Activated naive CD8-positive, alpha-beta T cell treated with anti-CD3 and anti-CD28 coated beads for 36 hours (primary cell): ENCODE measurements at places on chromosomes 1 and 21. TPM values are rescaled to one million over a fixed set of nuclear protein-coding genes. Genes with fewer than 3 reads are reported as not detected.

VANGL2 gene
- total RNA-seq = 0.31 TPM

DNA sequence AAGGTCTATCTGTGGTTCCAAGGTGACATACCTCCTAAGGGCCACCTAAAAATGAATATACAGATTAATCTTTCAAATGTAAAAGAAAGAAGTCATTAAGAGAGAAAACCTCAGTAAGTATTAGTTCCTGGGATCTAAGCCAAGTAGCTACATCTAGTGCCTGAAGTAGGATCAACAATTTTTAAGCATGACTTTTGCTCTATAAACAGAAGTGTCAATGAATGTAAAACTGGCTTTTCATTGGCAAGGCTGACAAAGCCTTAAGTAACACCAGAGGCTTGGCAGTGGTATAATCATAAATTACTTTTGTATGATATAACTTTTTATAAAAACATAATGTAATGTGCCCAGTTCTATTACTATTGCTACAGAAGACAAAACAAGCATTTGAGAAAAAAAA lies 12.2 kb upstream of the ACADM start:
- DNase-seq = no peak

DNA sequence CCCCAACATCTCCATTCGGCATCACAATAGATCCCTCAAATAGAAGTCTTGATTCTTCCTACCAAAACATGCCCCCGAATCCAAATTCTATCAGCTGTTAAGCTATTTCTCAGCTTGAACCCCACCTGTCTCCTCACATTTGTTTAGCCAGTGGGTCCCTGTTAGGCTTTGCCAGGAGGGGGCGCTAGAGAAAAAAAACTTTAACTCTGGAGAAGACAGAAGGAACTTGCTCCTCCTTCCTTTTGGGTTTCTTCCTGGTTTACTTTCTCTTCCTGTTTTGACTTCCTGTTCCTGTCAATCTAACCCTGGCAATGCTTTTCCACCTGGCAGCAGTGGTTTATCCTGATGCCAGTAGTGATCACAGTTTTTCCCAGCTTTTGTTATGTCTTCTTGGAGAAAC lies 95.6 kb upstream of the KCNK1 start:
- peak; percentile 2 for DNase-seq

DNA sequence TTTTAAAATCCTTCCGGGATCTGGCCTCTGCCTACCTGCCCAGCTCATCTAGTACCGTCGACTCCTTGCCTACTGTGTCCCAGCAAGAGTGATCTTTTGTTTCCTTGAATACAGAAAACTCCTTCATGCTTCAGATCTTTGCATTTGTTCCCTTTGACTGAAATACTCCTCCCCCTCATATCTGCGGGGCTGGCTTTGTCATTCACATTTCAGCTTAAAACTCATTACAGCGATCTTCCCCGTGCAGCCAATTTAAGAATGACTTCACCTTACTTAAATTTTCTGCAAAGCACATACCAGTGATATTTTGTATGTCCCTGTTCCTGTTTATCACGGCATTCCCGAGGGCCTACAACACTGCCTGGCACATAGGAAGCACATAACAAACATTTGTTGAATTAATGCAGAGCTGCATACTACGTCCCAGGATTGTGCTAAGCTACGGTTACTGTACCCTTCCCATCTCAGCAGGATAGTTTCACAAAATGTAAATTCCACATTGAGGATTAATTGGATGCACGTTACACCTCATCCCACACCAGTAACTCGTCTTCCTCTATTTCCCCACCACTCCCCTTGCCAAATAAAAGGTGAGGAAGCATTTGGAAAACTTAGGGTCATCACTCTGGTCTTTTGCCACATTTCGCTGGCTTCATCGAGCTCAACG lies 837 bp upstream of the DESI2 start:
- no peak for DNase-seq

- no peak for DNase-seq
Measured at GRCh38 chr1:33393524-33393923, 37.4 kb downstream of the PHC2 start.

GRCh38 chr1:90712153-90712856 lies 4.8 kb downstream of the BARHL2 start:
- no peak for DNase-seq

DNA sequence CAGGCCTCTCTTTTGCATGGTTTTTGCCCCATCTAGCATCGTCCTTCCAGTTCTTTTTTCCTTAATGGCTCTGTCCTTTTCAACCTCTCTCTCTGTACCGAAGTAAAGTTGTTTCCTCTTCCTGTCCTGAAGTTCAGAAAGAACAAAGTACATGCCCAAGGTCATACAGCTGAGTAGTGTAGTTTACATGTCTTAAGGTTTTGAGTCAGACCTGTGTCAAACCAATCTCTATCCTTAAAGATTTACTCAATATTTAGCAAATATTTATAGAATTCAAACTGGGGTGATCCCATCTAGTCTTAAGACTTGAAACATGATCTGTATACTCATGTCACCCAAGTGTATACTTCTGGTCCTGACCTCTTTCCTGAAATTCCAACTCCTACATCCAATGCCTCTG lies 118.7 kb upstream of the SGIP1 start:
- no peak for DNase-seq

DNA sequence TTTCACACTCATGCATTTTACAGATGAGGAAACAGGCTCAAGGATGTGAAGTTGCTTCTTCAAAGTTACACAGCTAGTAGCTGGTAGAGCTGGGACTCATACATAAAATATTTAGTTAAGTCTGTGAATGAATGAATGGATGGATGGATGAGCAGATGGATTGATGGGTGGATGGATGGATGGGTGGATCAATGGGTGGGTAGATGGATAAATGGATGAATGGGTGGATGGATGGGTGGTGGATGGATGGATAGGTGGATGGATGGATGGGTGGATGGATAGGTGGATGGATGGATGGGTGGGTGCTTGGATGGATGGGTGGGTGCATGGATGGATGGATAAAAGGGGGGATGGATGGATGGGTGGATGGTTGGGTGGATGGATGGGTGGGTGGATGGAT lies 240.9 kb downstream of the GRIK3 start:
- no peak for DNase-seq

GRCh38 chr1:181443231-181443853 lies 40.0 kb upstream of the CACNA1E start:
- no peak for DNase-seq

SMYD3 gene
- total RNA-seq = 18.4 TPM

DNA sequence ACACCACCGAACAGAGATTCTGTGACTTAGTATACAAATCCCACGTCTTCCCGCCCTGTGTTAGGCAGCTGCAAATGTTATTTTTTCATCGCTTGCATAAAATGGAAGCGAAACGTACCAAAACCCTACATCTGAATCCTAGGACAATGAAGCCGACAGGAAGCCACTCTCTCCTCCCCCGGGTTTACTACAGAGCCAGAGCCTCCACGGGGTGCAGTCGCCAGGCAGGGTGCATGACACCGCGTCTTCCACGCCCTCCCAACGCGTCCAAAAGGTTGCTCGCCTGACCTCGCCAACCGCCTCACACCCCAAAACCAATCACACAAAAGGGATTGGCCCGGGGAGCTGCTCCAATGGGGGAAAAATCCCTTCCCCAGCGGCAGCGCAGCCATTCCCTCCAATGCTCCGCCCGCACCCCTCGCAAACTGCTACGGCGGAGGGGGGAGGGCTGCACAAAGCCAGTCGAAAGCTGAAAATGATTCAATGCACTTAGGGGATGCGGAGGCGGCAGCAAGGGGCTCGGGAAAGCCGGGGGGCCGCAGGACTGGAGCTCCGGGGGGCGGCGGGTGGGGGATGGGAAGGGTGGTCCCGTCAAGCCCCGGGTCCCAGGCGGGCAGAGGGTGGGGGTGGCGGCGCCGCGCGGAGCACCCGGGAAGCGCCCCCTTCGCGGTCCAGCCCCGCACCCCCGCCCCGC lies 701 bp downstream of the CEP170 start:
- peak; percentile 73 for DNase-seq

GRCh38 chr21:15367061-15367626 lies 302.3 kb upstream of the NRIP1 start:
- no peak for DNase-seq

DNA sequence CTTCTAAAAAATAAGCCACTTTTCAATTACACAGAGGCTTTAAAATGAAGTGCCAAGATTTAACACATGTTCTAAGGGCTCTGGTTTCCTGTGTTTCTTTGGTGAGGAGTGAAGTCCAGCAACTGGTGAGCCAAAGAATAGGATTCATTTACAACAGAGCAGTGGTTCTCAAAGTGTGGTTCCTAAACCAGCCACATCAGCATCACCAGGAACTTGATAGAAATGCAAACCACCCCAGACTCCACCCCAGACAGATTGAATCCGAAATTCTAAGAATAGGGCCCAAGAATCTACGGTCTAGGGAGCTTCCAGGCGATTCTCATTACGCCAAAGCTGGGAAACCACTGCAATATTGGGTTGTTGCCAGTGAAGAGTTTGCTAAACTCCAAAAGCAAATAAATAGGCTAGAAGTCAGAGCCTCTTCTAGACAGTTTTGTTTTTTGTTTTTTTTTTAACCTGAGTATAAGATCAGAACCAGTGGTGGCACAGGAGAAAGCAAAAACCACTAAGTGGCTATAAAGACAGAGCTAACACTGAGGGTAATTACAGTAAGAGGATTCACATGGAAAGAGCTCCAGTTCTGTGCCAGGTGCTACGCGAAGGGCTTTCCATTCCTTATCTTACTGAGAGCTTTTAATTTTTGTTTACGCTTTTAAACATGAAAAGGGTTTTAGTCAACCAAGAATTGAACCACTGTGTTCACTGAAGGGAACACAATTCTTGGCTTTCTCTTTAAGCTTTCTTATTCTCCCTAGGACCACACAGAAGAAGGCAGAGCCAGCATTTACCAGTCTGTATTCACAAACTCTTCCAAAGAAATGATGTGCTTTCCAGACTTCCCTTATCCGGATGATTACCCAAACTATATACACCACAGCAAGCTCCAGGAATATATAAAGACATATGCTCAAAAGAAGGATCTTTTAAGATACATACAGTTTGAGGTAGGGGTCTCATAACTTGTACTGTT lies 42.4 kb upstream of the FMO2 start:
- no peak for DNase-seq

DNA sequence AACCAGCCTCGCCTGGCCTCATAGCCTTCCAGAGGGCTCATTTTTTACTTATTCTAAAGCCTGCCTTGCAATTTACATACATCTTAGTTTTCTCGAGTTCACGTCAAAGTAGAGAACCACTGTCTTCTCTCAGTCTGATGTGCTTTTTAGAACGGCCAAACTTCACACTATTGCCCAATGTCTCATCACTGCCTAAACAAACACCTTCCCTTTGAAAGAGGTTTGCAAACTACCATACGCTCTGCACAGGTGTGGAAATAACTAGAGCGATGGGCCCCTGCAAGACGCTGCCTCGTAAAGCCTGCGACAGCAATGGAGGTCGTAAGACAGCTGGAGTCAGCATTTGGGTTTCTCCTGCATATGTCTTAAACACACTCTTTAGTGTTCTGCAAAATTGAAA lies 22.6 kb downstream of the PRDM15 start:
- DNase-seq = no peak
